ENCODE measurements at places on chromosomes 12 and 14.

GRCh38 chr14:33240466-33240865 is 301.8 kb downstream of the NPAS3 start:
- no peak for DNase-seq

DNA sequence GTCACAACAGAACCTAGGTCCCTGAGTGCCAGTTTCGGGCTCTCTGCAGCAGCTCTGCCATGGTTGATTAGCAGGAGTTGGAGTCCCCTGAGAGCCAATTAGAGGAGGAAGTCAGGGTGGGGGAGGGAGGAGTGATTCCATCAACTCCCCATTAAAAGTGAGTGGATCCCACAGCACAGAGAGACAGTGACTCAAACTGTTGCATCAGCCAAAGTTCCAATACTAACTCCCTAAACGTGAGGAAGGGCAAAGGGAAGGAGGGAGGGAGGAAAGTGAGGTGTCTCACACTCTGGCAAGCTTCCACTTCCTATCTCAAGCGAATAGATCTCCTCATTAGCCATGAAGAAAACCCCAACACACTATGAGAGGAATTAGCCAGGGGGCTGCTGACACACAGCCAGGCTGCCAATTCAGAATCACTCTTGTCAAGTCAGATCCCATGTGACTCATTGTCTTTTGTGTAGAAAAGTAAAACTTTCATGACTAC is 23.6 kb downstream of the OR11H4 start:
- DNase-seq, result no peak

DNA sequence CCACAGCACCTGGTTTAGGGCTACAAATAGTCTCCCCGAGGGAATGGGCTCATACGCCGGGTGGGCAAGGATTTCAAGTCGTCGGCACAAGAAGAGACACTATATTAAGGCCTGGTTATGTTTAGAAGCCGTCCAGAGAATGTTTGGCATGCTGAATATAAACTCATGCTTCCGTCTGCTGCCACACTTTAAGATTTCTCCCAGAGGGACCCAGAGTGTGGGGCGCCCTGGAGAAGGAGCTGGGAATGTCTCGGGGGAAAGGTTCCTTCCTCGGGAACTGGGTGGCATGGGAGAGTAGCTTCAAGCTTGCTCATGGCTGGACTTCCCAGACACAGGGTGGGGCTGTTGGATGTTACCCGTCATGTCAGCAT is 295.7 kb downstream of the CACNA1C start:
- DNase-seq, result no peak

- no peak for DNase-seq
Observed at GRCh38 chr12:71768900-71769299, 14.2 kb downstream of the RAB21 start.

DNA sequence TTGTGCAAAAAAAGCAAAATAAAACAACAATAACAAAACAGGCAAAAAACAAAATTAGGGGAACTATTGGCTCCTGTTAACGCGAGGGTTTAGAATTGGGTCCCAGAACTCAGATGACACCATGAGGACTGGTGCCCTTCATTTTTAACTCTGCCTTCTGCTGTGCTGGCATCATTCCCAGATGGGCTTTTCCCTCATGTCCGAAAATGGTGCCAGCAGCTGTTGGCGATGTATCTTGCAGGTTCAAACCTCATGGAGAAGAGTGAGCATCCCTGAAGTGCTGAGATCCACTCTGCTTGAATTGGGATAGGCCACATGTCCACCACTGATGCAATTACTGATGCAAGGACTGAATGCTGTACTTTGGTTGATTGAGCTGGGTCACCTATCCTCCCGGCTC is 61.1 kb downstream of the MYRFL start:
- DNase-seq, result no peak

DNA sequence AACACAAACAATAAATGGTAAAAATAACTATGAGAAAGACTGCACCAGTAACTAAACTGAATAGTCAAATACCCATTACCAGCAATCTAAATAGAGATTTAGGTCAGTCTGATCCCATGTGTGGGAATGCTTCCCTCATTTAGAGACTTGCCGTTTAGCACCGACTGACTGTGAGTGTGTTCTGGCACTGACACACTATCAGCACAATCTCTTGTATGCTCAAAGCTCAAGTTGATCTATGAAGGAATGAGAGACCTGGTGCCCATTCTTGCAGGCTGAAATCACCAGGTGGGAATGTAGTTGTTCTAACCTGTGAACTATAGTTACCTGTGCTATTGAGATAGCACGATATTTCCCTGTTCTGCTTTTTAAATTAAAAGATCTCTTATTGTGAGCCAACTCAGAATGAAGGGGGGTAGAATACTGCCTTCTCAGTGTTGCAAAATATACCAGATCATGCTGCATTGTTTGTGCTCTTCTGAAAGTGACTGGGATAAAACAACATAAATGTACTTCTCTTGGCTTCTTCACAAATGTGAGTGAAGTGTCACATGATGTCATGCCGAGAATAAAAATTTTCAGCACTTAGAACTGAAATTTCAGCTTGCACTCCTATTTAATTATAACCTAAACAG is 99.6 kb downstream of the LIN7A start:
- no peak for DNase-seq

- DNase-seq, result no peak
Observed at GRCh38 chr14:49769171-49769570, 1.2 kb downstream of the KLHDC2 start.

DNA sequence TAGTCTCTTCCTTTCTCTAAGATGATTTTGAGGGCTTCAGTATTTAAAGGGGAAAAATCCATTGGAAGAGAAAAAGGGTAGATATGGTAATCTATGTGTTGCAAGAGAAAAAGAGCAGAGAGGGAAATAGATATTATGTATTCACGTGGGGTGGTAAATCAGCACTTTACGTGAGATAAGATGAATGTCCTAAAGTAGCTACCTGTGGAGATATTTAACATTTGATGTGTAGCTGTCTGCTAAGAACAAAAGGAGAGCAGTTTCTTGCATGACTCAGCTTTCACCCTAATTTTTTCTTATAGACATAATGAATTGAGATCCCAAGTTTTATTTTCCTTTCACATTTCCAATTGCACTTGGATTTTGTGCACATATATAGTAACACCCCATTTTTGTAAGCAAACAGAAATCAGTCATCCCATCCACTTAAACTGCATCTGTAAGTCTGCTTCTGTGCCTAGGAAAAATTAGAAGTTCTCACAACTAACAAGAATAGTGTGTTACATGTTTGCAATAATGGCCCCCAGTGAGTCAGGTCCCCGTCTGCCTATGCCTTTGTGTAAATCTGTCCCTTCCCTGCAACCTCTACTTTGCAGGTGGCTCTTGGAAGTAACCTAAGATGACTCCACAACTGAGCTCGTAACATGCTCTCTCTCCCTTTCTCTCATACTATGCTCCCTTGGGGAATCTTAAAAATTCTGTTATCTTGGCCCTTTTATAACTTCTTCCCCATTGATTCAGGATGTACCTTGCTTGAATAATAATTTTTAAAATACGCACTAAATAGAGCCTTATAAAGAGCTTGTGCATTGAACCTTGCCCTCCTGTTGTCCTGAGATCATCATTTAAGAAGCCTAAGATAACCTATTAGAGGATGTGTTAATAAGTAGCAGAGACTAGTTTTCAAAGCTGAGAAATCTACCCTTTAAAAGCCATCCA is 3.7 kb downstream of the TMTC3 start:
- DNase-seq, result no peak

GRCh38 chr12:116498471-116498870 is 60.7 kb upstream of the MAP1LC3B2 start:
- DNase-seq, result no peak

- no peak for DNase-seq
Observed at GRCh38 chr12:51028126-51028812, 2.1 kb upstream of the SLC11A2 start.

GRCh38 chr12:1800401-1801302 is 19.7 kb upstream of the LRTM2 start:
- DNase-seq, result no peak

DNA sequence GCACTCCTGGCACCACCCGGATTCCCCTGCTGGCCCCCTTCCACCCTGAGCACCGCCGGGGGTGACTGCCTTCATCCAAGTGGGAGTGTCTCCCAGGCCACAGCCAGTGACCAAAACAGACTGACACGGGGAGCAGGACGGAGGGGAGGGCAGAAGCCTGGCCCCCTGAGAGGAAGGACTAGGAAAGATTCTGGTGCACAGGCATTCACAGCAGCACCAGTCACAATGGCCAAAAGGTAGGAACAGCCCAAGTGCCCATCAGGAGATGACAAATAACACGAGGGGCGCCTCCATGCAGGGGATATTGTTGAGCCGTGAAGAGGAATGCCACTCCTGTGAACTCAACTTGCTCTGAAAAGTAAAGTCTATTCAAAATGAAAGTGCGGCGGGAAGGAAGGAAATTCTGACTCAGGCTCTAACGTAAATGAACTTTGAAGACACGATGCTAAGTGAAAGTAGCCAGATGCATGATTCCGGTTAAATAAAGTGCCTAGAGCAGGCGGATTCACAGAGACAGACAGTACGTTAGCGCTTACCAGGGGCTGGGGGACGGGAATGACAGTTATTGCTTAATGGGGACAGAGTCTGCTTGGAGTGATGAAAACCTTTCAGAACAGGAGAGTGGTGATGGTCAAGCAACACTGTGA is 146.1 kb upstream of the NCOR2 start:
- DNase-seq, result peak; percentile 12

Data from stimulated activated CD4-positive, alpha-beta T cell treated with anti-CD3 and anti-CD28 coated beads, Interleukin-1b, Interleukin-23, amount 100 ng/mL, for 24 hours (primary cell).